MG63 (cell line): ENCODE measurements at places on chromosomes 1 and 21. TPM values are rescaled to one million over a fixed set of nuclear protein-coding genes. Genes with fewer than 3 reads are reported as not detected.

Gene TSTD1
- total RNA-seq: not detected in 2 replicates

Gene DNAI4
- total RNA-seq: 0.10 TPM in 1 of 2 replicates, not detected in the other

Gene PGLYRP4
- not detected in 2 replicates for total RNA-seq

Gene CCT3
- total RNA-seq: 1,070 and 1,240 TPM in 2 replicates

Gene SPRR2A
- not detected in 2 replicates for total RNA-seq

Gene KANK4
- not detected in 2 replicates for total RNA-seq

Gene CFHR2
- not detected in 2 replicates for total RNA-seq

Gene ACTA1
- not detected in 2 replicates for total RNA-seq

Gene HTR6
- total RNA-seq: not detected in 2 replicates

- DNase-seq: no peak
Observed at GRCh38 chr21:25701529-25701928, 33.2 kb downstream of the ATP5PF start.

- DNase-seq: no peak
Observed at GRCh38 chr1:224770336-224770693, 154.2 kb downstream of the CNIH3 start.

DNA sequence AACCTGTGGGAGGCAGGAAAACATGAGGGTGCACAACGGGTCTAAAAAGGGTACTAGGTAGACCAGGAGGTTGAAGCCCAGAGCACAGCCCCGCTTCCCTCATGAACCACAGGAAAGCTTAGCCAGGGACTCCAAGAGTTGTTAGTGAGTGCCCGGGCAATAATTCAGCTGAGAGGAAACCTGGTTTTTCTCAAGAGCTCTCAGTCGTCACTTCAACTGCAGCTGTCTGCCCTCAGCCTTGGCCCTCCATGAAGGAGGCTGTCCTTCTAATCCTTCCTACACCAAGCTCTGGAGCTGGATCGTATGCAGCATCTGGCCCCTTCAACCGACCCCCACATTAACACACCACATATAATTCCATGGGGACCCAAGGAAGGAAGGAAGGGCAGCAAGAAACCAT is 77.0 kb upstream of the BACE2 start:
- no peak for DNase-seq

- DNase-seq: peak; percentile 28
Observed at GRCh38 chr1:236058141-236058934, 6.6 kb downstream of the NID1 start.

DNA sequence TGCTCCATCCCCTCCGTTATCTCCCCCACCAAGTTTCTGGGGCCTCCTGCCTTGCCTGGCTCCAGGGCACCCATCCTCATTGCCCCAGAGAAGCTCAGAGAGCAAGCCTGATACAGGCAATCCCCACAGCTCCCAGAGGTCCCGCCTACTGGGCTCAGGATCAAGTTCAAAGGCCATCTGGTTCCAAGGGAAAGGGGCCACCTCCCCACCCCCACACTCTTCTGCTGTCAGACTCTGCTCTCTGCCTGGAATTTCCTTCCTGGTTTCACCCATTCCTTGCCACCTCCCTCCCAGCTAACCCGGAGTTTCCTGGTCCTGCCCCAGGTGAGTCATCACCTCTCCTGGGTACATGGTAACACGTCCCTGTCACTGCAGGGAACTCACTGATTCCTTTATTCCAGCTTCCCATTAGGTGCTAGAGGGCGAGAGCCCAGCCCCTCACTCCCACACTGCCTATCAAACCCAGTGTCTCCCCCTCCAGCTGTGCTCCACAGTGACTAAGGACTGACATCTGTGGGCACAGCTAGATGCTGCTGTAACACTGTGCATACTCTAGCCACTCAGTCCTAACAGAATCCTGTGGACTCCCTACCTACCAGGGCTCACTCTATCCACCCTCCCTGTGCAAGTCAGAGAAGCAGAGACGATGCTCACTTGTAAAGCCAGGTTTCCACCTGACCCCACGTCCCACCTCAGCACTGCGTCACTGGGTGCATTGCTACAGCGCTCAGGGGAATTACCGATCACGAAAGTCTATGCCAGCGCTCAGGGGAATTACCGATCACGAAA is 21.8 kb downstream of the RSPH1 start:
- peak; percentile 65 for DNase-seq

DNA sequence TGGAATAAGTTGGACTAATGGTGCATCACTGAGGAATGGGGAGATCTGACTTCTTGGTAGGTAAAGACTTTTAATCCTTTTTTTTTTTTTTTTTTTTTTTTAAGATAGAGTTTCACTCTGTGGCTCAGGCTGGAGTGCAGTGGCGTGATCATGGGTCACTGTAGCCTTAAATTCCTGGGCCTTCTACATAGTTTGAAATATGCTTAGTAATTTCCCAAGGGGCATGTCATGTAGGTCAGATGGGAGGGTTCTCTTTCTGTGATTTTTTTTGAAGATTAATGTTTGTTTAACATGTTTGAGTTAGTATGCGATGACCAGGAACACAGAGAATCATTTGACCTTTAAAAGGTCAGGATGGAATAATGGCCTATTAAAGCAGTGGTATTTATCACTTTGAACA is 129.1 kb downstream of the S1PR1 start:
- DNase-seq: no peak

DNA sequence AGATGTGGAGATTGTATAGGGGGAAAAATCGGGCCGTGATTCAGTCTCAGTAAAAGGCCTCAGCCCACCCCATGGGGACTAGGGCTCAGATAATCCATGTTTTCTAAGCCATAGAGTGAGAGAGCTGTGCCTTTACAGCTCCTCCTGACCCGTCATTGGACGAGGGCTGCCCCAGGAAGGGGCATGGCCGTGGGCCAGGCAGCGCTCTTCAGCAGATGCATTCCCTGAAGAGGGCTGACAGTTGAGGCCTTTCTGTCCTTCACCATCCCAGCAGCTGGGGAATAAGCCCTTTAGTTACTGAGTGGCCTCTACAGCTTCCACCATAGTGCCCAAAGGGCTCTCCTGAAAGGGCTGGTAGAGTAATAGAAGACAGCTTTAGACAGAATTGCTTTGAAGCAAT is 57.2 kb downstream of the ST3GAL3 start:
- DNase-seq: no peak

DNA sequence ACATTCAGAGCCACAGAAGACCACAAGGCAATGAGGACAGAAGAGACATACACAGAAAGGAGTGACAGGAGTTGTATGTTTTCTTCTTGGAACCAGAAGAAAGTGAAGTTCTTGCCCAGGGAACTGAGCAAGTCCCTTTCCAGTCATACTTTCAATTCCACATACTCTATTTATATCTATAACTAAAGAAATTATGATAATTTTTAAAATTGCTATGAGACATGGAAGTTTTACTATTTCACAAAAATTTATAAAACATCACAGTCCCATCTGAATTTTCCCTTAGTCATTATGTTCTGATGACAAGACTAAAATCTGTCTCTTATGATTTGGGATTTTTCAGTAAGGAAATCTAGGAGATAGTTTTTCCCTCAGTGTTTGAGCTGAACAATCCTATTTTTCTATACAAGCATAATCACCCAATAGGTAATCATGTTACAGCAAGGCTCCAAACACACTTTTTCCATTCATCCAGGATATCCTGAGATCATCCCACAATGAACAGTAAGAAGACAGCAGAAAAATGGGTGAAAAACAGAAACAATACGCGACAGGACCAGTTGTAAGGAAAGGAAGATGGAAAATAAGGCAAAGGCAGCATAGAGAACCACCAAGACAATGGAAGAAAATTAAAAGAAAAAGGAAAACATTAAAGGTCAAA is 154.6 kb downstream of the VAV3 start:
- DNase-seq: no peak

DNA sequence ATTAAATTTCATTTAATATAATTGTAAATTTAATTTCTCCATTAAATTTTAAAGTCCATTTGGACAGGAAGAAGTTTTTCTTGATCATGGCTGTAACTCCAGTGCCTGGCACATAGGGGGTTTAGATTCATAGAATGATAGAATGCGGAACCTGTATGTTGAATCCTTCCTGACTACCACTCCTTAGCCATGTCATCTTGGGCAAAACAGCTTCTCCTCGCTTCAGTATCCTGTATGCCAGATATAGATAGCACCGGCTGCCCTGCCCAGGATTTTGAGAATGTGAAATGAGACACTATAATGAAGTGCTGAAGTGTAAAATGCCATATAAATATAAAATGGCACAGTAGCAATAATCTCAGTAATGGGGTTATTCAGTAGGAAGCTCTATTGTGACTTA is 6.4 kb downstream of the DYRK1A start:
- no peak for DNase-seq

DNA sequence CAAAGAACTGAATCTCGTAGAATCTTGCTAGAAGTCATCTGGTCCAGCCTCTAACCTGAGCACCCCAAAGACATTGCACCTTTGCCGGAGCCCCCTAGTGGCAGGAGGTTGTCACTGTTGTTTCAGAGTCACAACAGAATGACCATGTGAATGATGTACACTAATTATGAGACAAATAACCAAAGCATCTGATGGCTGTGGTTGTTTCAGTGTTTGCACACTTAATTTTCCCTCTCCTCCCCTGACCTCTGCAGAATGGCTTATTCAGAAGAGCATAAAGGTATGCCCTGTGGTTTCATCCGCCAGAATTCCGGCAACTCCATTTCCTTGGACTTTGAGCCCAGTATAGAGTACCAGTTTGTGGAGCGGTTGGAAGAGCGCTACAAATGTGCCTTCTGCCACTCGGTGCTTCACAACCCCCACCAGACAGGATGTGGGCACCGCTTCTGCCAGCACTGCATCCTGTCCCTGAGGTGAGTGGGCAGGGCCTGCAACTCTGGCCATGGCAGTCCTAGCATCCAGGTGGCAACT is 26.4 kb downstream of the TRAF5 start:
- peak; percentile 34 for DNase-seq

DNA sequence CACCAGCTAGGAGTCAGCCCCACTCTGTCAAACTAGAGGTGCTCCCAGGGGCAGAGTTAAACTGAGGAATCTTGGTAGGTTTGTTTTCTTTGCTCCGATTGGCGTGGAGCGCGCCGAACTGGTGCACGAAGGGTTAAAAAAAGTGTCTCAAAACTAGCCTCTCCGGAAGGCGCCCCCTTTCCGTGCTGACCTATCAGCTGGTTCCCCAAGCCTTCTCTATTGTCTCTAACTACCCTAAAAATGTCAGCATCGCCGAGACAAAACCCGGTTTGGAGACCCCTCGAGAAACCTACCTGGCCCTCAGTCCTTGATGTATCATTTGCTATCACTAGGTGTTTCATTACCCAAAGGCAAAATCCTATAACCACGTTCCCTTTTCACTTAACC is 2.2 kb downstream of the TGFB2 start:
- DNase-seq: no peak

- no peak for DNase-seq
Observed at GRCh38 chr21:43911015-43911934, 46.3 kb downstream of the AGPAT3 start.

GRCh38 chr21:33290441-33290840 is 24.3 kb downstream of the IL10RB start:
- no peak for DNase-seq

DNA sequence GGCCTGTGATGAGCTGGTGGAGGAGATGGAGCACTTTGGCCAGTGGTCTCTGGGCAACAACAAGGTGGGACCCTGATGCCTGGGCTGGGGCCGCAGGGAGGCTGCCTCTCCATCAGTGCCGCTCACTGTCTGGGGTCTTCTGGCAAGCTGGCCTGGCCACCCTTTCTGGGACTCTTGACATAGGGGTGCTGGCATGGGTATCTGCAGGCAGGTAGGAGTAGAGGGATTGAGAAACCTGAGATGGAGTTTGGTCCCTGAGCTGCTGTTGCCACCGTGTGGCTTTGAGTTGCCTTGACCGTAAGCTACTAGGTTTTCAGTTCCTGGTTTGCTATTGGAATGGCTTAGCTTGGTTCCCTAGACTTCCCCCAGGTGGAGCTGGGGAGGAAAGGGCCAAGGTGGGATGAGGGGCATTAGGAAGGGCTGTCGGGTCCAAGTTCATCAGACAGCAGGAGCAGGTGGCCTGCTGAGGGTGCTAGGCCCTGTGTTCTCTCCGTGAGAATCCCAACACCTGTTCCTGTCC is 13.2 kb upstream of the MFN2 start:
- DNase-seq: no peak

GRCh38 chr1:212237651-212238050 is 47.6 kb upstream of the PPP2R5A start:
- DNase-seq: no peak

GRCh38 chr1:198935306-198935921 is 296.6 kb downstream of the PTPRC start:
- DNase-seq: peak; percentile 92

- DNase-seq: no peak
Observed at GRCh38 chr1:119815361-119815760, 4.1 kb upstream of the REG4 start.

GRCh38 chr1:213330281-213330680 is 279.2 kb downstream of the RPS6KC1 start:
- no peak for DNase-seq

GRCh38 chr21:46119637-46120271 is 21.8 kb downstream of the COL6A2 start:
- DNase-seq: peak; percentile 1

- no peak for DNase-seq
Observed at GRCh38 chr1:236556606-236557005, 32.8 kb downstream of the LGALS8 start.

- DNase-seq: no peak
Observed at GRCh38 chr1:236495467-236496112, 28.2 kb upstream of the LGALS8 start.
